ENCODE measurements at places on chromosomes 7 and 10.

DNA sequence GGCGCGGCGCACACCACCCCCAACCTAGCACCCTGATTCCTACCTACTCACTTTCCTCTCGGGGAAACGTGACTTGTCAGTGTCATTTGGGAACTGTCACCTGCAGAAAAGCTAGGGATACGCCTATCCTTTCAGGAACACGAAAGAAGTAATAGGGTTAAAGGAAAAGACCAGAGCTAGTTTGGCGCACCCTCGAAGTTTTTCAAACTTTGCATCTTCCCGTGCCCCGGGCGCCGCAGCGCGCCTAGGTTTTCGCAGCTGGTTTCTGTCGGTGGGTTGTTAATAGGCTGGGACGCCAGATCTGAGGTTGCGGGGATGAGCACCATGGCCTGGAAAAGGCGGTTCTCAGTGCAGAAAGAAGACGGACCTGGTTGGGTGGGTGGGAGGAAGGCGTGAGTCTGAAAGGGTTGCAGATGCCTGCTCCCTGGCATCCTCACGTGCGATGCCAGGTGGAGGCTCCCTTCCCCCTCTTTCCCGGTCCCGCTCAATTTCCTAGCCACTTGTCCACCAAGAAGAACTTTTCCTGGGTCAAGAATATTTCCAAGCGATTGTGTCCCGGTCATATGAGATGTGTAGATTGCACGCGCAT is 568 bp upstream of the MEOX2 start:
- no peak for DNase-seq

GRCh38 chr7:128271942-128272481 is 30.9 kb downstream of the LEP start:
- no peak for DNase-seq

GRCh38 chr7:80940539-80941207 is 21.8 kb upstream of the SEMA3C start:
- no peak for DNase-seq

GRCh38 chr7:82028097-82028496 is 258.2 kb upstream of the HGF start:
- DNase-seq = no peak

DNA sequence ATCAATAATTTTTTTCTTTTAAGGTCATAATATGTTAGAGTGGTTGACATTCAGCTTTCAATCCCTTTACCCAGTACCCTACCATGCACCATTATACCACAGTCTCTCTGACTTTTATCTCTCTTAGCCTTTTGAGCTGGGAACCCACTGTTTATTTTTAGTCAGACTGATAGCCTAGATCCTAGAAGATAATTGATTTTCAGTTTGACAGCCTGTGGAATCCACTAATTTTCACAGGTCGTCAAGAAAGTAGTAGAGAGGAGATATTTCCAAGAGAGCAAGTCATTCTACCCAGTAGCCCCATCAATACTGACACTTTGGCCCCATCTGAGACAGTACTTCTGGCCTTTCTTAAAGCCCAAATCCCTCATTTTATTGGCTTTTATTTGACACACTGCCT is 67.1 kb upstream of the CC2D2B start:
- no peak for DNase-seq

DNA sequence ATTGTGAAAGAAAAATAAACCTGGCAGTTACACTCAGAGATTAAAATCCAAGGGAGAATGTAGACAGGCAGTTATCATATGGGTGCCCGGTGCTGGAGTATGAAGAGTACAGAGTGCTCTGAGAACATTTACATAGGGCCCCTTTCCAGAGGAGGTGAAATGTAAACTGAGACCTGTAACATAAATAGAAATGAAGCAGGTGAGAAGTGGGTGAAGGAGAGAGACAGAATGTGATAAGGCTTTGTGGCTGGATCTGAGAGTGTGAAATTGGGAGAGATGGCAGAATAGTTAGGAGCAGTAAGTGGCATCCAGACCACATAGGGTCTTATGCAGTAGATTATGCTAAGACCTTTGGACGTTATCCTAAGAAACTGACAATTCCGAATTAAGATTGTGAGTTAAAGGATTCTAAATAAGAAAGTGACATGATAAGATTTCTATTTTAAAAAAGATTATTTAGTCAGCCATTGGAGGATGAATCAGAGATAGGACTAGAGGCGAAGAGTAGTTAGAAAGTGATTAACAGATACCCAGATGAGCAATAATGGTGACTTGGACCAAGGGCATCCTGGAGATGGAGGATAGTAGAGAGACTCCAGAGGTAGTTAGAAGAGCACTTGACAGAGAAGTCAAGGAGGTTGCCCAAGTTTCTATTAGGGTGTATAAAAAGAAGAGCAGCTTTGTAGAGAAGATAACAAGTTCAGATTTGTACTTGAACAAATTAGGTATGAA is 36.7 kb downstream of the DNAH11 start:
- DNase-seq = no peak

DNA sequence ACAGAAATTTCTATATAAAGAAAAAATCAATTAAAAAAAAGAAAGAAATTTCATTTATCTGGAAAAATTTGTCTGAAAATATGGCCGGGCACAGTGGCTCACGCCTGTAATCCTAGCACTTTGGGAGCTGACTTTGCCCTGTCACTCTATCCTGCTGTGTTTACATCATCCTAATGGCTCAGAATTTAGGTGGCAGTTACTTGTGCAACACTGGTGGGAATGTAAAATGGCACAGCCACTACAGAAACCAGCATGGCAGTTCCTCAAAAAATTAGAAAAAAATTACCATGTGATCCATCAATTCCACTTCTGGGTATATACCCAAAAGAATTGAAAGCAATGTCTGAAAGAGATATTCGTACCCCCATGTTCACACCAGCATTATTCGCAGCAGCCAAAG is 405.2 kb upstream of the AUTS2 start:
- no peak for DNase-seq

GRCh38 chr10:80158598-80159127 is 26.1 kb downstream of the PLAC9 start:
- DNase-seq = peak; percentile 92

GRCh38 chr7:92034116-92034515 is 93.5 kb downstream of the AKAP9 start:
- no peak for DNase-seq

- no peak for DNase-seq
Measured at GRCh38 chr10:125103924-125104323, 56.4 kb downstream of the CTBP2 start.
